ENCODE measurements at places on chromosomes 5 and 9. TPM values are rescaled to one million over a fixed set of nuclear protein-coding genes. Genes with fewer than 3 reads are reported as not detected.

GRCh38 chr5:76714751-76715485, 1.0 kb upstream of the F2R start:
- no peak for DNase-seq

DNA sequence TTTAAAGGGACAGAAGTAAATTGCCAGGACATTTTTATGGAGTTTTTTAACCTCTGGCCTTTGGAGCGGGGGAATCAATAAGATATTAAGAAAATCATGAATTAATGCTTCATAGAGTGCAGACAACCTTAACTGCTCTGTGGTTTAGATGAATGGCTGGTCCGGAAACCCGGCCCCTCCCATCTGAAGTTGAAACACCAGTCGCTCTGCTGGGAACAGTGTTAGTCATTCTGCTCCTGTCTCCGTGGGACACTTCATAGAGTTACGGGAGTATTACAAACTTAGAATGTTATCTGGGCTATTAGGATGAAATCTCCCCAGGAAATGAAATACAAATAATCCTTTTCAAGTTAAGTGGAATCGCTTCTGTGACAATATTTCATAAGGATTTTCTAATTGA, 110.1 kb upstream of the IRX2 start:
- DNase-seq: no peak

Gene MARVELD2
- total RNA-seq: 4.7 TPM

GRCh38 chr9:129323376-129323998, 145.4 kb upstream of the IER5L start:
- no peak for DNase-seq

DNA sequence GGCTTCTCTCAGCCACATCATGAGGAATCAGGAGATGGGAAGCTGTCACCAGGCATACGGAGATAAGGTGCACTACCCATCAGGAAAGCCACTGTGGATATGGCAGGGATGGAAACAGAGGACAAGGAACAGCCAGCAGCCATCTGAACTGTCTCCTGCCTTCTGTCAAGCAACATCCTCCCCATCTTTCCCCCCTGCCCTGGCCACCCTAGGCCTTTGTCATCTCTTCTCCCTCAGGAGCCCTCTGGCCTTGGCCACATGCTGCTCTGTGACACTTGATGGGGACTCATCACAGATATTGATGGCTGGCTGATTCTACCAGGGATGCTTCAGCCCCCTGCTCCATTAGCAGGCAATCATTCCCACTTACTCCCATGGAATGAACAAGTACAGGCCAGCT, 21.1 kb upstream of the MEIKIN start:
- DNase-seq: no peak

DNA sequence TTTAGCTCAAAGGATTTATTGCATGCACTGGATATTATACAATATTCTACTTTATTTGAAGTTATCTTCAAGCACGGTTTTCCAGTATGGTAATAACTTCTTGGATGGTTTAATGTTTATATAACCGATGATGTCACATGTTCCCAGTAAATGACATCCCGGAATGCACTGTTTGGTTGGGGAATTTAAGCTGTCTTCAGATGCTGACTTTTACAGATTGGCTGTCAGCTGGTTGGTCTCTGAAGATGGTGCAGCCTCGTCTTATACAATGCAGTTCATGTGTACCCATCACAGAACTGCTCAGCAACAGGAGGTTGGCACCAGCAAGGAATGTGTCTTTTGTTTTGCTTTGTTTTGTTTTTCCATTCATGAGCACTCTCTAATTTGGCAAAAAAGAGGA, 143.8 kb downstream of the PRKACG start:
- no peak for DNase-seq

DNA sequence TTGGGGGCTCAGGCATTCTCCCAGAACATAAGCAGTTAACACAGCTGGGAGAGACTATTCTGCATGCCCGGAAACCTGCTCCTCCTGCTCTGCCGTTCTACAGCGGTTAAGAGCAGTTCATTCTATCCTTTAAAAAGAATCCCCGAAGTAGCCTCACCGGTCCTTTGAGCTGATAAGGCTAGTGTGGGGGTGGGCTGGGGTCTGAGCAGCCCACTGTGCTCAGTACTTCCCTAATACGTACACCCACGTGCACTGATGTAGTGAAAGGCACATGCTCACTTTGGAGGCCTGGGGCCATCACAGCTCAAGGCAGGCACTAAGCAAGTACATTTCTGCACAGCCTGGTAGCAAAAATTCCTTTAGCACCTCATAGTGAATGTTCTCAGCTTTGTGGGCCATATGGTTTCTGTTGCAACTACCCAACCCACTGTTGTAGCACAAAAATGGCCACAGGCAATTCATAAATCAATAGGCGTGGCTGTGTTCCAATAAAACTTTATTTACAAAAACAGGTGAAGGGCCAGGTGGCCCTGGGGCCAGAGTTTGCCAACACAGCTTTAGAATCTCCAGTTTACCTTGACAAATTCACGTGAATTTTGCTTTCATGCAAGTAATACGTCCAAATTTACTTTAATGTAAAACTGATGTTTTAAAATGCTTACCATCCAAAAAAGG, 136.4 kb downstream of the ZNF354C start:
- no peak for DNase-seq

- no peak for DNase-seq
Observed at GRCh38 chr5:15938186-15938585, 241.4 kb downstream of the MARCHF11 start.

All from pulmonary artery endothelial cell (primary cell).